ENCODE measurements at places on chromosomes 11 and 22. TPM values are rescaled to one million over a fixed set of nuclear protein-coding genes. Genes with fewer than 3 reads are reported as not detected.
A peak's percentile ranks its signal among the peaks of the same experiment; 100 is the strongest.

Gene SCGB1D2
- total RNA-seq, result not detected

Gene CADM1
- total RNA-seq, result 14.2 TPM

Gene RTN4R
- total RNA-seq, result 2.8 TPM

Gene PRG3
- not detected for total RNA-seq

Gene ADAMTS15
- total RNA-seq, result 0.13 TPM

Gene SLC25A18
- total RNA-seq, result not detected

Gene NRIP3
- total RNA-seq, result 2.2 TPM

Gene HEPHL1
- total RNA-seq, result 0.51 TPM

Gene FOLR2
- not detected for total RNA-seq

DNA sequence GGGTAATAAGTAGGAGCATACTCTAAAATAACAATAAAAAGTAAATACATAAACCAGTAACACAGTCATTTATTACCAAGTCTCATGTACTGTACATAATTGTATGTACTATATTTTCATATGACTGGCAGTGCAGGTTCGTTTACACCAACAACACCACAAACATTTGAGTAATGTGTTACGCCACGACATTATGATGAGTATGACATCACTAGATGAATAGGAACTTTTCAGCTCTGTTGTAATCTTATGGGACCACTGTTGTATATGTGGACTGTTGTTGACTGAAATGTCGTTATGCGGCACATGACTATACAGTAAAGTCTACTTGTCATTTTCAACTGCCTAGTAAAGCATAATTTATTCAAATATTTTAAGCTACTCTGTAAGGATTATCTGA is 18.6 kb downstream of the KIF18A start:
- DNase-seq, result peak; percentile 46

DNA sequence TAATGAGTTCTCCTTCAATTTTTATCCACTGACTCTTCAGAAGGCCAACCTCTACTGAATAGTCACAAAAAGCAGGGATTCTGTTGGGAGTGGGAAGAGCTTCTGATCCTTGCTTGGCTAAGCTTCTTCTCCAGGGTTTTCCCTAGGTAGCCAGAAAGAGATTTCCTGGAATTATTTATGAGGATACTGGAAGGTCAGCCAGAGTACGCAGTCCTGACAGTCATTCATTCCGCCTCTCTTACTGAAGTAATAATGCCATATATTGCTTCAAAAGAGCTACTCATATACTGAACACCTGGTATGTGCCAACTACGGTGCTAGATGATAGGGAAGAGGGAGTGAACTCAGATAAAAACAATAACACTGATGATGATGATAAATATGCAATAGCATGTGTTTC is 116.1 kb downstream of the CCDC34 start:
- DNase-seq, result no peak

- DNase-seq, result no peak
Observed at GRCh38 chr22:44783581-44783980, 31.2 kb downstream of the ARHGAP8 start.

DNA sequence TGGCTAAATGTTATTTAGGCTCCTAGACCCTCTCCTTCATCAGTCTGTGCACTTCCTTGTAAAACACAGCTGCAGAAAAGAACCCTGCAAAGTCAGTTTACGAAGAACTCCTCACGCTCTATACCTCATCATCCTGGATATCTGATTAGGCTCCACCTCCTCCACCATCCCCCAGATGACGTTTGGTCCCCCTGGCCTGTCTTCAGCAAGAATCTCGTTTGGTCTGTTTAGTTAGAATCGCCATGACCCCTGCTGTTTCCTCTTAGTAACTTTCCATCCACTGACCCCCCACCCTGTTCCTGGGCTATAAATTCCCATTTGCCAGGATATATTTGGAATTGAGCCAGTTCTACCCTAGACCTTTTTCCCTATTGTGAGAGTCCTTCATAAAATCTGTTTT is 214.1 kb downstream of the OPCML start:
- no peak for DNase-seq

DNA sequence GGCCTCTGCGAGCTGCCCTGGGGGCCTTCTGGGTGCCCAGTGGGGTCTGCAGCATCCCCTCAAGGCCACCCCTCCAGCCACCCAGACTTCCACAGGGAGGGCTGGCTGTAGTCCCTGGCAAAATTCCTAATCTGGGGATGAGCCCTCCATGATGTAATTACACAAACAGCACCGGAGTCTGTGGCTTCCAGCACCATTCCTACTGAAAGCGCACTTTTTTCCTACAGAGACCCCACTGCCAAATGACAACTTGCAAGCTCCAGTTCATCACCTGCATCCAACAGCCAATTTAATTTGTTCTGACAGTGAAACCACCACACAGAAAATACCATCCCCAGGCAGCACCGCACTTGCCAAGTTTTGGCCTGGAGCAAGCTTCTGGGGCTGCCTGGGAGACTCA is 70.4 kb downstream of the TRMU start:
- DNase-seq, result no peak

GRCh38 chr22:41052661-41053490 is 39.5 kb upstream of the EP300 start:
- peak; percentile 74 for DNase-seq

GRCh38 chr11:100105982-100106358 is 581.1 kb upstream of the ARHGAP42 start:
- no peak for DNase-seq

DNA sequence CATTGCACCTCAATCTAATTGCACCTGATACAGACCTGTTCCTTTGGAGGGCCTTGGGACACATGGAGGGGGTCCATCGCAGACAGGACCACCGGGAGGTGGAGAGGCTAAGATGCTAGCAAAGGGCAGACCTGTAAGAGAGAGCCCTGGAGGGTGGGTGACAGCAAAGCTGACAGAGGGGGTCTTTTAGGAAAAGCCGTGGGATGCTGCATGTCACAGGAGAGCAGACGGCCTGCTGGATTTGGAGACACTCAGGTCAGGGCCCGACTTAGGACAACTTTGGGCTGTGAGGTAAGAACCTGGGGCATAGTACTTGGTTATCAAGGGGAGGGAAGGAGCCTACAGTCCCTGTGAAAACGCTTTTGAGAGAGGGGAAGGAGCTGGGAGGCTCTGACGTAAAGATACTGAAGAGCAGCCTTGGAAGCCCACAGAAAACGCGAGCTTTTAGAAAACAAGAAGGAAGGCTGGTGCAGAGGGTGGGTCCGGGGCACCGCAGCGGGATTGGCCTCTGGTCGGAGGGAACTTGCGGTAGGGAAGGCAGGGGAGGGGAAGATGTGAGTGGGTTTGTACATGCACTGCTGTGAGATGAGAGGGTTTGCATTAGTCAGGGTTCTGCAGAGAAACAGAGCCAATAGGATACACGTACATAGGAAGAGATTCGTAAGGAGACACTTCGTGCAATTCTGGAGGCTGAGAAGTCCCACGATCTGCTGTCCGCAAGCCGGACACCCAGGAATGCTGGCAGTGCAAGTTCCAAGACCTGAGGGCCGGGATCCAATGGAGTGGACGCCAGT is 868.5 kb downstream of the TBC1D22A start:
- DNase-seq, result no peak

DNA sequence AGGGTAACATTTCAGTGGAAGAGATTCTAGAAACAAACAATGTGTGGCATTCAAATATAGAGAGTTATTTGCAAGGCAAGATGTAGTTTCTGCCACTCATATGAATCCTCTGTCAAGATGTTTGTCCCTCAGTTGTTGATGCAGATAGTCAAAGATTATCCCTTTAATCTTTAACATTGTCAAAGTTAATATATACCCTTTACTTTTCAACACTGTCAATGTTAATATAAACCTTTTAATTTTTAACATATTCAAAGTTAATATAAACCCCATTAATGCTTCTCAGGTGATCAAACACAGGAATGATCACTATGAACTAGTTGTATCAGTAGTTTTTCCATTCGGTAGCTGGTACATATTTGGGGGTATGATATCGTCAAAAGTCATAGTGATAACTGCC is 51.9 kb upstream of the PICALM start:
- no peak for DNase-seq

GRCh38 chr11:12841946-12842630 is 167.0 kb upstream of the RASSF10 start:
- peak; percentile 69 for DNase-seq

DNA sequence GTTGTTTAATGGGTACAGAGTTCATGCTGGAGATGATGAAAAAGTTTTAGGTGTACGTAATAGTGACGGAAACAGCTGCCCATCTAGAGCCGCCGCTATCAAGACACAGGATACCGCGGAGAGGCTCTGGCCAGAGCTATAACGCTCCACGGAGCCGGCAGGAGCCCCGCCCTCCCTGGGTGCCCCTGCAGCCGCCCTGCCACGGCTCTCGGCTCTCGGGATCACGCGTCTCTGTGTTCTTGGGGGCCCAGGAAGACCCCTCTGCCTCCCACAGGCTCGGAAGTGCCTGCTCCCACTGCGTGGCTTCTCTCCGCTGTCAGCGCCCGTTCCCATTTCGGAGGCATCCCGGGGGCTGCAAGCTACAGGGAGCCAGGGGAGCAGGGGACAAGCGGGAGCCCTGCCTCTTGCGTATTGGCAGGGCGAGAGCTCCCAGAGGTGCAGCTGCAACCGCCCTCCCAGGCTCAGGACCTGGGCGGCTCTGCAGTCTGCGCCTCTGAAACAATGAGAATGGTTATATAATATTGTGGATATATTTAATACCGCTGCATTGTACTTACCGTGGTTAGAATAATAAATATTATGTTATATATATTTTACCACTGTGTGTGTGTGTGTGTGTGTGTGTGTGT is 13.7 kb downstream of the GLYATL2 start:
- DNase-seq, result no peak

- no peak for DNase-seq
Observed at GRCh38 chr11:108718466-108718865, 53.6 kb downstream of the DDX10 start.

GRCh38 chr11:61533401-61533800 is 24.9 kb downstream of the LRRC10B start:
- DNase-seq, result no peak

DNA sequence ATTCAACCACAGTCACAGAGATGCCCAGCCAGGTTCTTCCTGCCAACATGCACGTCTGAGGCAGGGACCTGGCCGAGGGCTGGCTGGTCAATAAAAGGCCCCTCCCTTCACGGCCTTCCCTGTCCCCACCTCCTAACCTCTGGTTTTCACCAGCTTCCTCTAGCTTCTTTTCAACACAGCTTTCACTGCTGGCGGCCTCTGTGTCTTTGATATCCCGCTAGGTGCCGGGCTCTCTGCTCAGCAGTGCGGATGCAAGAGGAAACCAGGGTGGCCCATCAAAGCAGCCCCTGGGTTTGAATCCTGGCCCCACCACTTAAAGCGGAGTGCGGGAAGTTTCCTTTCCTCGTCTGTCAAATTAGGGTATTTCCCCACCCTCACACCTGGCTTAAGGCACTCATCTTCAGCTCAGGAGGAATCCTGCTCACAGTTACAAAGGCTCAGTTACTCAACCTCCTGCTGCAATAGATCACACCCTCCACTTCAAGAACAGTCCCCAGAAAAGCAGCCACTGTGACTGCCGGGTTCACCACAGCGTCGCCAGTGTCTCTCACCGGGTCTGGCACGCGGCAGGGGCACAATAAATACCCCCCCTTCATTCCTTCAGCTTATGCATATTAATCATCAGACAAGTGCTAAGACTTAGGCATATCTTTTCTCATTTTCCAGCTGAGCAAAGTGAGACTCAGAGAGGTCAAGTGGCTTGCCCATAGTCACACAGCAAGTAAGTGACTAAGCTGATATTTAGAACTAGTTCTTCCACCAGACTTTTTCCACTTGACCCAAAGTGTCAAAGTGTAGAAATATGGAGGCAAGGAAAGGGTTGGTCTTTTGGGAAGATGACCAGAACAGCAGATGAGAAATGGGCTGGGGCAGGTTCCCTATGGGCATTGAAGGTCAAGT is 45.7 kb downstream of the TXN2 start:
- DNase-seq, result peak; percentile 58

DNA sequence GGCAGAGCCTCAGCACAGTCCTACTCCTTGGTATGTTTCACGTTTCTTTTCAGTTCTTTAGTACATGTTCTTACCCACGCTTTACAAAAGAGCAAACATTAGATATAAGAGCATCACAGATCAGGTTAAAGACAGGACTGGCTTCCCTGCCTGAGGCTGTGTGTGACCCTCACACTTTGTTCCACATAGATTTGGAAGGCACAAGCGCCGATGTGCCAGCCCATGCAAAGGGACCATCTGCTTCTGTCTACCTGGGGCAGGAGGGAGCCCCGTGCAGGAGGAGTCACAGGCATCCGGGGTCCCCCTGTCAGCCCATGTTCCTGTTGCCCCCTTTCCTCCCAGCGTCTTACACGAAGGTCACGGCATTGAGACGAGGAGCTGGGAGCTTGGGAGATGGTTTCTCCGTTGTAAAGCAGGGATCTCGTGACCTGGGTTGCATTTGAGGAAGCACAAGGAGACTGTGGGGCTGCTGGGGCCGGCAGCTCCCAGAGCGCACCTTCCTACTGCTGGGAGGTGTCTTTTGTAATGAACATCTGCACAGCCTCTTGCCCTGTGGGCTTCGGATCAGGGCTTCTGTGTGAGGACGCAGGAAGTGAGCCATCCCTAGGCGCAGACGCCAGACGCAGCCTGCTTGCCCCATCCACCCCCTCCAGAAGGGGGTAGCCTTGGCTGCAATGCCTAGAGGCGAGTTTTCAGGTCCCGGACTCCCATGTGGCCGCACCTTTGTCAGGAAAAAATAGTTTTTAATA is 72.6 kb downstream of the SCN3B start:
- no peak for DNase-seq
